Naive thymus-derived CD8-positive, alpha-beta T cell (primary cell): ENCODE measurements at places on chromosomes 1 and 21.

DNA sequence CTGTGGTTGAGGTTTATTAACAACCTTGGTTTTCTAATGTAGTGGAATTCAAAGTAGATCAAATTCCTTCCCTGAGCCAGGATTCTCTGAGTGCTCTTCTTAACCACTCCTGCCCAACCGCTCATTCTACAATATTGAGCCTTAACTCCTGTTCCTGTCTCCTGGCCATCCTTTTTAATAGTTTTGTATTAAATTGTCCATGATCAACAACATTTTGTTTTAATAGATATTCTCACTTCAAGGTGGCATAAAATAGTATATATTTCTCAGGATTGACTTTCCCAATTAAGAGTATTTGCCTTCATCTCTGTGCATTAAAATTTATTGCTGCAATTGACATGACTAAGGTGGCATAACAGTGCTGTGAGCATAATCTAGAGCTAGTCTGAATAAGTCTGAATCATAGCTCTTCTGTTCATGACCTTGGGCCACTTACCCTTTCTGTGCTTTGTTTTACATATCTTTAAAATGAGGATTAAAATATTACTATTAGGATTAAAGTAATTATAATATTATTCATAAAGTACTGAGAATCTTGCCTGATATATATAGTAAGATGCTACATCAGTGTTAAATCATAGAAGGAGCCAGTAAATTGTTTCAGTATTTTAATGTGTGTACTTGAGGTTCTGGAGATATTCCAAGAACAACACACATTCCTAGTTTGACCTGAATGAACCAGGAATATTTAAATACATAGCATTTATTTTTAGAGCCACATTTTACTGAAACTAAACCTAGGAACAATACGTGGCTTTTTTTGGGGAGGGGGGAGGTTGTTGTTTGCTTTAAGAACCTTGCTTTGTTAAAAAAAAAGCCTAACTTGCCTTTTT, 76.4 kb downstream of the ADGRL2 start:
- H3K27me3 ChIP-seq = no peaks in the 10 kb centered on the region
- H3K4me1 ChIP-seq = no peaks in the 10 kb centered on the region
- no peak for DNase-seq
- no peak overlapping the region for H3K27ac ChIP-seq
- no peaks in the 10 kb centered on the region for H3K36me3 ChIP-seq
- no peak overlapping the region for H3K4me3 ChIP-seq

DNA sequence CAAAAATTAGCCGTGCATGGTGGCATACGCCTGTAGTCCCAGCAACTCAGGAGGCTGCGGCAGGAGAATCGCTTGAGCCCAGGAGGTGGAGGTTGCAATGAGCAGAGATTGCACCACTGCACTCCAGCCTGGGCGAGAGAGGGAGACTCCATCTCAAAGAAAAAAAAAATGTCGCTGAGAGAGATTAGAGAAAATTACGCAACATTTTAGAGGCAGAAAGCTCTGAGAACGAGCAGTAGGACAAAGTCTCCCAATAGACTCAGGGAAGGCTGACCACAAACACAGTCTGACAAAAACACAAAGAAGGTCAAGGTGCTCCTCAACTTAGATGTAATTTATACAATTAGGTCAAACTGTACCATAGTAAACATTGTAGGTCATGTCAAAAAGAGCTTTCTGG, 367.6 kb upstream of the ZRANB2 start:
- no peaks in the 10 kb centered on the region for H3K4me1 ChIP-seq
- H3K4me3 ChIP-seq = no peak overlapping the region
- H3K27me3 ChIP-seq = no peaks in the 10 kb centered on the region
- no peaks in the 10 kb centered on the region for H3K36me3 ChIP-seq
- H3K27ac ChIP-seq = no peak overlapping the region

DNA sequence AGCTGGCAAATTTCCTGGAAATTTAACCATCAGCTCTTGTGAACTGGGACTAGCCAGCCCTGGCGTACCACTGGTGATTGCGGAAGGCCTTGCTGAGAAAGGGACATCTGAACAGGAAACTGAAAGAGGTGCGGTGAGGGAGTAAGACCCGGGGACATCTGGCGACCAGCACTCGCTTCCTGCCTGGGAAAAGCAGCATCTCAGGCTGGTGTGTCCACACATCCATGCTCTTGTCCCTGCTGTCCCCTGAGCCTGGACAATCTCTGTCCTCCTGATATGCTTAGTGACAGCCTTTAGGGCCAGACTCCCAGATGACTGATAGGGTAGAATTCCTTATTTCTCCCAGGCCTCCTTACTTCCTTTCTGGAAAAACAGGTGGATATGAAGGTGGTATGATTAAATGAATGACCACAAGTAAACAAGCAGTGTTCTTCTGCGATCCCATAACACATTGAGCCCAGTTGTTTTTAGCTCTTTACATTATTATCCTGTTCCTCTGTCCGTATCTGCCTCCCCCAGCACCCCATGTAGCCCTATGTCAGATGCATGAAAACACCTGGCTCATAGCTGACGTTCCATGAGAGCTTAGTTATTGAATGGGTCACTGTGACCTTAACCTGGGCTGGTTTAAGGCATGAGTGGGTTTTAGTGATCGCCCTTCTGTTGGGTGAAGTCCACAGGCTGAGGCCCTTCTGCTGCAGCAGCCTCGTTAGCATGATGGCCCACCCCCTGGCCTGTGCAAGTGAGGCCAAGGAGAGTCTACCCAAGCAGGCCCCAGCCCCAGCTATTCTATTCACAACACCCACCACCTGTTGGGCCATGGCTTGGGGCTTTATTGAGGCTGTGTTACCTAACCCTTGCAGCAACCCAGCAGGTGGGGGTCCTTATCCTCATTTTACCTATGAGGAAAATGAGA, 76.1 kb upstream of the GADD45A start:
- H3K36me3 ChIP-seq = no peaks in the 10 kb centered on the region
- peaks cover 11% of the 10 kb centered on the region for H3K4me1 ChIP-seq
- H3K4me3 ChIP-seq = no peak overlapping the region
- H3K27me3 ChIP-seq = no peaks in the 10 kb centered on the region
- H3K27ac ChIP-seq = no peak overlapping the region

DNA sequence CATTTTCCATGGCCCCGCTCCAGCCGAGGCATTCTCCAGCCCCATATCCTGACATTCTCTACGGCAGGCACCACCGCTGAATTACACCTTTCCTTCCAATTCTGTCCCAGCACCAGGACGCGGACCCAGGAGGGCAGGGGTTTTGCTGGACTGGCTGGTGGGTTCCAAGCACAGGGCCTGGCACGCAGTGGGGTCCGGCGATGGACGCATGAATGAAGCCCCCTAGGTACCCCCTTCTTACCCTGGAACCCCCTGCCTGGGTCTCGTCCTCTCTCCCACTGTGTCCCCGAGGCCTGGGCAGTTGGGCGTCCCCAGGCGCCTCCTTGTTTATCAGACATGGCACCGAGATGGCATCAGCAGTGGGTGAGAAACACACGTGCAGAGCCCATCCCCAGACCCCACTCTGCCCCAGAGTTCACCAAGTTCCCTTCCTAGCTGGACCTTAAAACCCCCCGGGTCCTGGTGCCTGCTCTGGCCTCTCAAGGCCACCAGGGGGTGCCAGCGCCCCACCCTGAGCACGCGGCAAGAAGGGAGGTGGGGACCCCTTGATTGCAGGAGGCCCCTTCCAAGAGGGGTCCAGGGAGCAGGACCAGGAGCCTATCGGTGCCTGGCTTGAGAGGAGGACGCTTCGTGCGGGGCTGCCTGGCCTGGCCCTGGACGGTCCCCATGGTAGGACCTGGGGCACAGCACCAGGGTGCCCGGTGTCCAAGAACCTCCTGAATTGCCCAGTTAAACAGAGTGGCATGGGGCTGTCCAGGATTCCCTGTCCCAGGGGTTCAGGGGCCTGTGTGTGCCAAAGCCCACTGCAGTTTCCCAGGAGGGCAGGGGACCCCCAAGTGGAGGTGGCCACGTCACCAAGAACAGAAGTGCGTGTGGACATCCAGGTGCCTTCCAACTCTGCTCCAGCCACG, 46.1 kb downstream of the MEGF6 start:
- H3K36me3 ChIP-seq = no peaks in the 10 kb centered on the region
- no peaks in the 10 kb centered on the region for H3K4me1 ChIP-seq
- DNase-seq = peak; percentile 51
- no peak overlapping the region for H3K4me3 ChIP-seq

DNA sequence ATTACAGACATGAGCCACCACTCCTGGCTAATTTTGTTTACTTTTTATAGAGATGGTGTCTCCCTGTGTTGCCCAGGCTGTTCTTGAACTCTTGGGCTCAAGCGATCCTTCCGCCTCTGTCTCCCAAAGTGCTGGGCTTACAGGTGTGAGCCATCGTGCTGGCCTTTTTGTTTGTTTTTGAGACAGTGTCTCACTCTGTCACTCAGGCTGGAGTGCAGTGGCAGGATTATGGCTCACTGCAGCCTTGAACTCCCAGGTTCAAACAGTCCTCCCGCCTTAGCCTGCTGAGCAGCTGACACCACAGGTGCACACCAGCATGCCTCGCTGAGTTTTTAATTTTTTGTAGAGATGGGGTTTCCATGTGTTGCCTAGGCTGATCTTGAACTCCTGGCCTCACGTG, 49.1 kb downstream of the ADARB1 start:
- peaks cover 67% of the 10 kb centered on the region for H3K4me1 ChIP-seq
- H3K4me3 ChIP-seq = no peak overlapping the region
- H3K36me3 ChIP-seq = peaks cover 23% of the 10 kb centered on the region
- DNase-seq = no peak

DNA sequence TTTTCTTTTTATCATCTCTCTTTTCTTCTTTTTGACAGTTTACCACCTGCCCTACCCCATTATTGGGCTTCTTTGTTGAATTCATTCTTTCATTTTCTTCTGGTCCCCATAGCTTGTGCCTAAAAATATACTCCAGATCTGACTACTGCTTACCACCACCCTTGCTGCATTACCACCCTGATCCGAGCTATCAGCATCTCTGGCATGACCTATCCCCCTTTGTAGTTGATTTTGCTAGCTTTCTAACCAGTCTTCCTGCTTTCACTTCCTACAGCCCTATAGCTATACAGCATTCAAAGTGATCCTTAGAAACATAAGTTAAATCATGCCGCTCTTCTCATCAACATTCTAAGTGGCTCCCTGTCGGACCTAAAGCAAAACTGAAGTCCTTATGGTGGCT, 59.4 kb upstream of the MPC2 start:
- DNase-seq = no peak
- peaks cover 53% of the 10 kb centered on the region for H3K36me3 ChIP-seq
- H3K27ac ChIP-seq = no peak overlapping the region
- no peaks in the 10 kb centered on the region for H3K4me1 ChIP-seq
- H3K4me3 ChIP-seq = no peak overlapping the region

- H3K27me3 ChIP-seq = no peaks in the 10 kb centered on the region
- H3K4me3 ChIP-seq = no peak overlapping the region
- peaks cover 28% of the 10 kb centered on the region for H3K4me1 ChIP-seq
- no peaks in the 10 kb centered on the region for H3K36me3 ChIP-seq
- peak overlapping the region; percentile 19 for H3K27ac ChIP-seq
- DNase-seq = no peak
These were observed 253.1 kb upstream of the IRF2BP2 start for GRCh38 chr1:234862944-234863515.

DNA sequence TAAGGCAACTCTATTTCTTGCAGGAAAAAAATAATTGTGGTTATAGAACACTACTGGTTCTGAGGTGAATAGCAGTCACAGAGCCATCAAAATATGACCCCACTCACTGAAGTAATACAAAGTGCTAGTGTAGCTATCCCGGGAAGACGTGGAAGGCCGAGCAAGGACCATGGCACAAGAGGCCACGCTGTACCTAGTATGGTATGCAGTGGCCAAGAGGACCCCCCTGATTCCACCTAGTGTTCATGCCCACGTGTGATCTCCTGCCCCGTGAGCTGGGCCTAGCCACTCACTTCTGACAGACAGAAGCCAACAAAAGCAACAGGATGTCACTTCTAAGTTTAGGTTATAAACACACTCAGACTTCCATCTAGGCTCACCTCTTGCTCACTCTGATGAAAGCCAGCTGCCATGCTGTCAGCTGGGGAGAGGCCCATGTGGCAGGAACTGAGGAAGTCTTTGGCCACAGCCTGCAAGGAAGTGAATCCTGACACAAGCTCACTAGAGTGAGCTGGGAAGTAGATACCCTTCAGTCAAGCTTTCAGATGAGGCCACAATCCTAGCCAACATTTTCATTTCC, 21.7 kb upstream of the LSS start:
- H3K4me3 ChIP-seq = peak overlapping the region; percentile 3
- peaks cover 5% of the 10 kb centered on the region for H3K36me3 ChIP-seq
- H3K27ac ChIP-seq = peak overlapping the region; percentile 28
- DNase-seq = no peak

DNA sequence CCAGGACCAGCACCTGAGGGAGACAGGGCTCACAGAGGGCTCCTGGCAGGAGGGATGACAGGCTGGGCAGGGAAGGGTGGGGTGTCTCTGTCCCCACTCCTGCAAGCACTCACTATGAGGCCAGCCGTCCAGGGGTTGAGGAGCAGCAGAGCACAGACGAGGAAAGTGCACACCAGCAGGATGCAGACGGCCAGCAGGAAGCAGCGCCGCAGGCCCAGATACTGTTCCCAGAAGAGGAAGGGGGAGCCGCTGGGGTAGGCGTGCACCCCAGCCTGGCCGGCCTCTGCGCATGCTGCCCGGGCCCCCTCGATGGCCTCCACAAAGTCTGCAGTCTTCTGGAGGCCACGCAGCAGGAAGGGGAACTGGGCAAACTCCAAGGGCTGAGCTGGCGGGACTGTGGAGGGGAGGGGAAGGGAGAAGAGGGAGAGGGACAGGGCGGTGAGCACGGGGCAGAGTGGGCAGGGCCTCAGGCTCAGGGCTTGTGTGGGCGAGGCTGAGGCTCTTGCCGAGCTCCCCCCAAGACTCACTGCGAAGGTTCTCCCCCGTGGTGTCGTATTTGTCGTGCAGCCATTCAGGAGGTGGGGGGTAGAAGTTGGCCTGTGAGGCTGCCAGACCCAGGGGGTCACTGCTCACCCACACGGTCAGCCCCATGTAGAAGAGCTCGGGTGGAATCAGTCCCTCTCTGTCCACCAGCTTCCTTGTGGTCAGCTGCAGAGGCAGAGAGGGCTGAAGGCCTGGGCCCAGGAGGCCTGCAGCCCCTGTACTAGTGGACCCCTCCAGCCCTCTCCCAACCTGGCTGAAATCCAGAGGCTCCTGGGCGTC, 16.5 kb downstream of the PTCH2 start:
- H3K36me3 ChIP-seq = no peaks in the 10 kb centered on the region
- H3K4me3 ChIP-seq = no peak overlapping the region

- DNase-seq = no peak
- no peak overlapping the region for H3K27ac ChIP-seq
- no peak overlapping the region for H3K4me3 ChIP-seq
- no peaks in the 10 kb centered on the region for H3K4me1 ChIP-seq
These were observed 7.1 kb upstream of the SFT2D2 start for GRCh38 chr1:168218658-168219057.

DNA sequence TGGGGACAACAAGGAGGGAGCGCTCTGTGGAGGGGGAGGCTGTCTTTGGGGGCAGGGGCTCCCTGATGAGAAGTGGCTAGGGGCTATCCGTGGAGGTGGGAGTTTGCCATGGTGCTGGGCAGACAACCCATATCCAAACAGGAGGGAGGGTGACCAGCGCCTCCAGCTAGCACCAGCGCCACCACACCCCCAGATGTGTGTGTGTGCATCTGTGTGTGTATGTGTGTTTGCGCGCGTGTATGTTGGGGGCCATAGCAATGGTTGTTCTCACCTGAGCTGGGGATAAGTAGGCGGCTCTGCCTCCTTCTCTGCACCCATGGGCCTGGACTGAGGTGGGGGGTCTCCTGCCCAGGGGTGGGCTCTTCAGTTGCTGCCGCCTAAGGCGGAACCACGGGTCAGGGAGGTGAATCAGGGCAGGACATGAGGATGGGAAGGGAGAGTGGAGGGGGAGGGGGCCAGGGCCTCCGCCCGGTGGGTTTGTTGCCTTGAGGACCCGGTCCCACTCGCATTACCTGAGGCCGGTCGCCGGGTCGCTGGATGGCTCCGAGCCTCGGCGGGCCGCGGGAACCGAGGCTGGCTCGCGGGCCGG, 345 bp downstream of the HPCAL4 start:
- H3K27ac ChIP-seq = peak overlapping the region; percentile 95
- H3K4me3 ChIP-seq = peak overlapping the region; percentile 87
- DNase-seq = peak; percentile 14
- no peaks in the 10 kb centered on the region for H3K36me3 ChIP-seq
- peaks cover 28% of the 10 kb centered on the region for H3K4me1 ChIP-seq
